ENCODE measurements at places on chromosomes 16 and 17.

- DNase-seq: no peak
Observed at GRCh38 chr17:35972535-35972934, 8.8 kb downstream of the CCL16 start.

DNA sequence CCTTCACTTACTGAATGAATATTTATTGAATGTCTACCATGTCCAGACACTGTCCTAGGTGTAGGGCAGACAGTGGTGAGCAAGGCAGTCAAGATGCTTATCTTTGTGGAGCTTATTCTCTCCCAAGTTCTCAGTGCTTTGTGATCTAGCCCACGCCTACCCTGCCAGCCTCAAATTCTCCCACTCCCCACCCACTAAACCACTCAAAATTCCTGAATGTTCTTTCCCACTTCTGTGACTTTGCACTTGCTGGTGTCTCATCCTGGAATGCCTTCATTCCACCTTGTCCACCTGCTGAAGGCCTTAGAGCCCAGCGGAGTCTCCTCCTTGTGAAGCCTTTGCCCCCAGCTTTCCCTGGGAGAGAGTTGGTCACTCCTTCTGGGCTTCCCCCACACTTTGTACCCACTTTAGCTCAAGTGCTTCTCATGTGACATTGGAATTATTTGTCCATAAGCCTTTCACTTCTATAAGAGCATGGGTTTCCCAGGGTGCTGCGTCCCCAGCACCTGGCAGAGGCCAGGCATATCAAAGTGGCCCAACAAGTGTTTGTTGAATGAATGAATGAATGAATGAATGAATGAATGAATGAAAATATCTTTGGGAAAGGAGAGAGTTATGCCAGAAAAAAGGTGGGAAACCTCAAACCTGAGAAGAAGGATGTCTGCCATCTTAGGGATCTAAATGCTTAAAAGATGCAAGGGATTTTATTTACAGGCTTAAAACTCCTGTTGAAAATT, 23.0 kb downstream of the CCDC182 start:
- DNase-seq: no peak

GRCh38 chr16:34078691-34079090, 619.3 kb downstream of the TP53TG3F start:
- DNase-seq: peak; percentile 14

GRCh38 chr16:81647527-81647926, 131.6 kb upstream of the PLCG2 start:
- DNase-seq: peak; percentile 47

- no peak for DNase-seq
Observed at GRCh38 chr17:78104540-78104941, 24.0 kb downstream of the TMC6 start.

GRCh38 chr17:4537451-4538235, 17.5 kb downstream of the MYBBP1A start:
- DNase-seq: no peak

DNA sequence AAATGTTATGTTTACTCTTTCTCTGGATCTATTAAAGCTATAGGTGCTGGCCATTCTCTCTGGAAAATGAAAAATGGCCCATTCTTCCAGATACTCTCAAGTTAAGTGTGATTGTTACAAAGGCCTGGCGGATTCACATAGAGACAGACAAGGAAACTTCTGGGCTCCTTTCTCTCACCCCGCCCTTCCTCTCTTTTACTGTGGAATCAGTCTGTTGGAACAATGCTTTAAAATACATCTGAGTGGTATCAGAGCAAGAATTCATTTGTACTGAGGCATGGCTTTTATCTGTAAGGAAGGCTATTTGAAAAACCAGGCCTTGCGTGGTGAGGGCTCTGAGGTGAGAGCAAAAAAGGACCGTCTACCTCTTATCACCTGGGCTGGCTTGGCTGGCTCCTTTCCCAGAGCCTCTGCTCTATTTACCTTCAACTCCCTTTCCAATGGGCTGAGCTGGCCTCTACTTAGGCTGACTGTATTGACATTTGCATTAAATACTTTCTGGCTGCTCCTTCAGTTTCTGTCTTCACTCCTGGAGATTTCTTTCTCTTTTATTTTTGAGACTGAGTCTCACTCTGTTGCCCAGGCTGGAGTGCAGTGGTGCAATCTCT, 274.0 kb downstream of the PHKB start:
- no peak for DNase-seq

DNA sequence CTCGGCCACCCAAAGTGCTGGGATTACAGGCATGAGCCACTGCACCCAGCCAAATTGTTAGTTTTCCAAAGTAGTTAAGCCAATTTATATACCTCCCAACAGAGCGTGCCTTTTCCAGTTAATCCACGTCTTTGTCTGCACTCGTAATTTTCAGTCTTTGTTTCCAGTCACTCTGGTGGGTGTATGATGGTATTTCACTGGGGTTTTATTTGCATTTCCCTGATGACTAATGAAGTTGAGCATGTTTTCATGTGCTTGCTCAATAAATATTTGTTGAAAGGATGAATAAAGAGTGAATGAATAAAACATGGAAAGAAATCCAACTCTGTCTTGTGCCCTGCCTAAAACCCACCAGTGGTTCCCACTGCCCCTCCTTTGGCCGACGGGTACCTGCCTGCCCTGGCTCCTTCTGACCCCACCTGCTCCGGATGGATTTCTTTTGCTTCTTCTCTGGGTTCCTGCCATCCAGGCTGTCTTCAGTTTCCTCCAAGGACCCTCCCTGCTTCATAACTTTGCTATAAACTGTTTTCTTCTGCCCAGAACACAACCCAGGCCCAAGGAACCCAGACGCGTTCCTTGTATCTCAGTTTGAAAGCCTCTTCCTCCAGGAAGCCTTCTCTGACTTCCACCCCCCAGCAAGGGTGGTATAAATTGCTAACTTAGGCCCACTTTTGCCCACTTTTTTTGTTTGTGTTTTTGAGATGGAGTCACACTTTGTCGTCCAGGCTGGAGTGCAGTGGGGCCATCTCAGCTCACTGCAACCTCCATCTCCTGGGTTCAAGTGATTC, 3.0 kb upstream of the ABCC1 start:
- peak; percentile 85 for DNase-seq

DNA sequence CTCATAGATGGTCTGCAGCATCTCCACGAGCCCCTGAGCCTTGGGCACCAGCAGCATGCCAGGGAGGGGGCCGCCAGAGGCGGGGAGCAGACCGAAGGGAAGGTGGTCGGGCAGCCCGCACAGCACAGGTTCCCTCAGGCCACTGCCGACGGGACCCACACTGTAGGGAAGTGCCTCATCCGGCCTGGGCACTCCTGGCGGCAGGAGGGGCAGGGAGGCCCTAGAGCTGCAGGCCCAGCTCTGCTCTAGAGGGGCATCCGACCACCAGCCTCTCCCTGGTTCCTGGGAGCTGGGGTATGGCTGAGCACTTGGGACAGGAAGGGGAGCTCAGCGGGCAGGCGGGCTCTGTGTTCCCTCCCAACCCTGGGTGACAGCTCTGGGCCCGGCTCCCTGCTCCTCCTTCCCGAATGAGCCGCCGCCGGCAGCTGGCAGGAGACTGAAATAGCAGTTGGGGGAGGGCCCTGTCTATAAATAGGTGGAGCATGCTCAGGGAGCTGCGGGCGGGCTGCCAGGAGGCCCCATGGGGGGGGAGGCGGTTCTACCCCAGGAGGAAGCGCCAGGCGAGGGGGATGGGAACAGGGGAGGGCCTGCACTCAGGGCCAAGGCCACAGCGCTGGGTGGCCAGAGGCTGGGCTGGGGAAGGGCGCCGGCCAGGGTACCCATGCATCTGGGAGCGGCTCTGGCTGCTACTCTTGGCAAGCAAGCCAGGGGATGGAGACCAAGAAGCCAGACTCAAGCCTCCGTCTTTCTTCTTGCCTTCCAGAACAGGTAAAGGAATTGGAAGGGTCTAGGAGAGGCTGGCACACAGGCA, 12.4 kb downstream of the HDAC5 start:
- DNase-seq: peak; percentile 92

DNA sequence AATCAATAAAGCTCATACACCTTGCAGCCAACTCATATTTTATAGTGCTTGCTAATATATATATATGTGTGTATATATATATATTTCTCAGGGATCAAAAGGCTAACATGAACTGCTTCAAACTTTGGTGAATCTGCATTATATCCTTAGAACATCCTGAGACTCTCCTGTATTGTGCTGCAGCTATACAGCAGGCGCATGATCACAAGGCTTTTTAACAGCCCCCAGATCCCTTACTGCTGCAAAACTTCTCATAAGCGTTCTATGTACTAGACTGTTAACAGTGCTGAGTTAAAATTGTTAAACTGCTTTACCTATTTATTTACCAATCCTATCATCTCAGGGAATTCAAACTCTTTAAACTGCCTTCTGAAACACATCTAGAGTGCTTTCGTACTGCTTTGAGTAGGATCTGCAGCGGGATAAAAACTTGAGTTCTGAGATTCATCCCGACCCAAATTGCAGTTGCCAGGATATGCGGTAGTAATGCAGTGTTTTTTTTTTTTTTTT, 1.3 kb downstream of the GPATCH8 start:
- no peak for DNase-seq

- DNase-seq: no peak
Observed at GRCh38 chr17:41678411-41678906, 10.2 kb upstream of the EIF1 start.

DNA sequence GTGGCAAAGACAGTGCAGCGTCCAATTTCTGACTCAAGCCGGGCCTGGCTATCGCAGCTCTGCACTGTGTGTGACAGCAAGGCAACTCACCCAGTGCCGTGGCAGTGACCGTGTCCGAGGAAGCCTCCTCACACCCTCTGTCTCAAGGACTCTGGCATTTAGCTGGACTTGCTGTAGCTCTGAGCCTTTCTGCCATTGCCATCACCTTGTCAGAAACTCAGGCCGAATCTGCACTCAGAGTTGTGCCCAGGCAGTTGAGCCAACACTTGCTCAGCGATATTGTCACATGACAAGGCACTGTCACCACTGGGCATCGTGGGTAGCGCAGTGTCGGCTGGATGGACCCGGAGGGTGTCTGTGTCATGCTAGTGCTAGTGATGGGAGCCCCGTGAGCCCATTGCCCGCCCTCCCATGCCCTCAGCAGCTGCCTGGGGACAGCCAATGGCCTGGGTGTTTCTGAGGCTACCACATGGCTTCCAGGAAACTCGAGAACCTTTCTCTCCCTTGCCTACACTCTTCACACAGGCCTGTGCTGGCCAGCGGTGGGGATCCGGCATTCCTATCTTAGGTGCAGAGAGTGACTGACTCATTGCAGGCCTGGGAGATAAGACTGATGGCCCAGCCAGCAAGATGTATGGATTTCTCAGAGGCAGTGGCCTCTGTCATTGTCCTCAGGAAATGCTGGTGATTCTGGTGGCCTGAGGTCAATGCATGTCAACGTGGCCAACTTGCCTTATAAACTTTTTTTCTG, 22.1 kb upstream of the STH start:
- DNase-seq: no peak

- no peak for DNase-seq
Observed at GRCh38 chr16:522320-523096, 5.0 kb upstream of the CAPN15 start.

DNA sequence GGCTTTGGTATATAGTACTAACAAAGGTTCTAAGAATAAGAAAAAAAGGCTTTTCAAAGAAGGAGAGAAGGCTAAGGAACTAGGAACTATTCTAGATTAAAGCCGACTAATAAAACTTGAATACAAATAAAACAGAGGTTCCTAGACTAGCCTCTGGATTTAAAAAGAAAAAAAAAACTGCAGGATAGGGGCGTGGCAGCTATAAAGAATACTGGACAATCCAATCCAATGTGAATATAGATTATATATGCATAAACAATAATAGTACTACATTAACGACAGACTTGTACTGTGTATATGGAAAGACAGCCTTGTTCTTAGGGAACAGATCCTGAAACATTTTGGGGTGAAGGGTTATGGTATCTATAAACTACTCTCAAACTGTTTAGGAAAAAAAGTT, 23.9 kb upstream of the ANKFY1 start:
- no peak for DNase-seq

- DNase-seq: no peak
Observed at GRCh38 chr16:8127070-8127469, 463.2 kb downstream of the TMEM114 start.

DNA sequence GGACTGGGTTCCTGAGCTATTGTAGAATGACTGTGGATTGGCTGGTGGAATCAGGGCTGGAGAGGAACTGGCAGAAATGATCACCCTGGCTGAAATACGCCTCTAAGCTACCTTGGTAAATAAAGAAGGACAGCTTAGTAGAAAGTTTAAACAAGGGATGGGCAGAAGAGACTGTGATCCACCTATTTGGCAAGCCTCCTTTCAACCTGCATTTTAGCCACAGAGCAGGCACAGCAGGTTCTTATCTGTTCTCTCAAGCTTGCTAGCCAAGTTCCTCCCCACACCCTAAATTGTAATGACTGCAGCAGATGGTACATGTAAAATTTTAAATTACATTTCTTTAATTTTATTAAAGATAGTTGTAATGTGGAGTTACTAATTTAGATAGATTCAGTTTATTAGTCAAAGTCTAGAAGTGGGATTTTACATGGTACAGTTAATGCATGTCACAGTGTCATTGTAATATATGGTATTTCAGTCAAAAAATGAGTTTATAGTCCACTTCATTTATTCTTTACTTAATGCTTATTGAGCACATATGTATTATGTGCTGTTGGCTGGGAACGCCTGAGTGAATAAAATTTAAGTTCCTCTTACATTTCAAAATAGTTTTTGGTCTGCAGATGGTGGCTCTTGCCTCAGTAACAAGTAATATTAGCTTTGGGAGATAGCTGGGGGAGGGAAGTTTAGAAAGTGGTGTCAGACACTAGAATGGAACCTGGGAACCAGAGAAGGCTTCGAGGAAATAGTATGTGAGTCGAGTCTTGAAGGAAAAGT, 11.2 kb downstream of the EPN2 start:
- DNase-seq: no peak

DNA sequence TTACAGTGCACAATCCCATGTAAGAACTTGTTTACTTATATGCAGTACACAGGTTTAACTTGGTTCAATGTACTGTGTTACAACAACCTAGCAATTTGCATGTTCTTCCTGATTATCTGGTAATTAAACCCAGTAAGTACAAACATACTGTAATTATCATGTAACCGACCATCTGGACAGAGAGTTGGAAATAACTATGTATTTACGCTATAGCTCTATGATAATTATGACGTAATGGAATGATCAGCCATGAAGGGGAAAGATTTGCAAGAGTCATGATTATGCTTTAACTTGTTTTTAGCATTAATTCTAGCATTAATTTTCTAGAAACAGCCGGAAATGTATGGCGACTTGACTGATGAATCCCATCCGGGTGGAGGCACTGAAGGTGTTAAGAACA, 74.8 kb upstream of the SALL1 start:
- DNase-seq: no peak

GRCh38 chr16:75218256-75219076, at the start of gene CTRB1:
Gene CTRB1 (plus strand): TSS chr16:75218988. CDS start chr16:75219008, 20 bp downstream.
- no peak for DNase-seq

DNA sequence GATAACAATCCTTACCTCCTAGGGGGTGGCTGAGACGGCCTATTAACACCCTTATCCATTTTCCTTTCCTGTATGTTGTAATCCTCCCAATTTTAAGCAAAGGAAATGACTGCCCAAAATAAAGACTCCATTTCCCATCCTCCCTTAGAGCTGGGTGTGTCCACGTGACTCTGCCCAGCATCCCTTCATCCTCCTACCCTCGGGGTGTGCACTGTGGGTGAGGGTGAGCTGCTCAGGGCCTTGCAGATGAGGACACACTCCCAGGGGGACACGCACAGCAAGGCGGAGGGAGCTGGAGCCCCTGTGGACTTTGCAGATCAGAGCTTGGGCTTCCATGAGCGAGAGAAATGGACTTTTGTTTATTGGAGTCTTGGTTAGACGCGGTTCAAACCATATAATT, 186.8 kb downstream of the IRF8 start:
- DNase-seq: no peak
